ENCODE measurements at places on chromosomes 1 and 21.

DNA sequence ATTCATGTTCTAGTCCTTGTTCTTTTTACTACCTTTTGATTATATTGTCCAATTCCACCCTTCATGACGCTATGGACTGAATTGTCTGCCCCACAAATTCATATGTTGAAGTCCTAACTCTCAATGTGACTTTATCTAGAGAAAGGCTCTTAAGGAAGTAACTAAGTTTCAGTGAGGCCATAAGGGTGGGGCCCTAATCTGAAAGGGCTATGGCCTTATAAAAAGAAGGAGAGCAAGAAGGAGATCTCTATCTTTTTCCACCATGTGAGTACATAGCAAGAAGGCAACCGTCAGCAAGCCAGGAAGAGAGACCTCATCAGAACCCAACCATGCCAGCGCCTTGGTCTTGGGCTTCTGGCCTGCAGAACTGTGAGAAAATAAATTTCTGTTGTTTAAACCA, 95.9 kb downstream of the HIVEP3 start:
- no peak for DNase-seq

GRCh38 chr1:9078015-9078751, 8.7 kb upstream of the SLC2A5 start:
- no peak for DNase-seq

DNA sequence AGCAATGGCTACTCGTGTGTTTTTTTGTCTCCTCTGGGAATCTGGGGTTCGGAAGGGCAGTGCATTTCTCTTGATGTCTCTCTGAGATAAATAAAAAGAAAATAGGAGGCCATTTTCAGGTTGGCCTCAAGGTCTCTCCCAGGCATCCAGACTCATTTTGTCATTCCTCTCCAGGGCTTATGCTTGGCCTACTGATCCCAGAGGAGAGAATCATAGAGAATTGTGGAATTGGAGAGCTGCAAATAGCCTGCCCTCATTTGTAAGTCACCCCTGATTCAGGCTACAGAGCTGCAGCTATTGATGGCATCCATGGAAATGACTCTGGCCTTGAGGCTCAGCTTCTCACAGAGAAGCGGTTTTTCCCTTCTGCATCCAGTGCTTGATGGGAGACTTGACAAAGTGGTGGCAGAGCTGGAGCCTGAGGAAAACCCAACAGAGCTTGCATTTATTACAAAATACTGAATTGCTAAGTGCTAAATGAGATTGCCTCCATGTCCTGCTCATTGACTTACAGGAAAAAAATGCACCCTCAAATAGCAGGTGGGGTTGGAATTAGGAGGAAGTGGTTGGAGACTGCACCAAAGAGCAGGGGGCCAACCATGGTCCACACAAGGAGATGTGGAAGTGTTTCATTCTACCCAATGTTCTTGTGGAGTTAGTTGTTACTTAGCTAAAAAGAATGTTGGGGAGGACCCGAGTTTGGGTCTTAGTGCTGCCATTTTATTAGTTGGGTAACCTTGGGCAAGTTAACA, 140.4 kb downstream of the S1PR1 start:
- no peak for DNase-seq

- DNase-seq: no peak
Observed at GRCh38 chr1:175900171-175900570, 156.8 kb upstream of the TNR start.

DNA sequence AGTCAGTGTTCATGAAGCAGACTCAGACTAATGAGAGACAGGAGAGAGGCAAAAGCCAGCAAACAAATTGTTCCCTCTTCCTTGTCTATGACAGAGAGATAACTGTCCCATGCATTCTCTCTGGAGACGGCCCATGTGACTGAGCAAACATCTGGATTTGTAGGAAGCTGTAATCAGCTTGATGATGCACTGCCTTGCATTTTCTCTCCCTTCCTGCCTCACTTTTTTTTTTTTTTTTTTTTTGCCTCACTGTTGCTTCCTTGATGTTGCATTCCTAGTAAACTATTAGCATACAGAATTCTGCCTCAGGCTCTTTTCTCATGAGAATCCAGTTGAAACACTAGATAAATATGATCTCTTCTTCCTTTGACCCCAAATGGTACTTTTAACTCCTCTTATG, 134.5 kb downstream of the HHIPL2 start:
- DNase-seq: no peak

DNA sequence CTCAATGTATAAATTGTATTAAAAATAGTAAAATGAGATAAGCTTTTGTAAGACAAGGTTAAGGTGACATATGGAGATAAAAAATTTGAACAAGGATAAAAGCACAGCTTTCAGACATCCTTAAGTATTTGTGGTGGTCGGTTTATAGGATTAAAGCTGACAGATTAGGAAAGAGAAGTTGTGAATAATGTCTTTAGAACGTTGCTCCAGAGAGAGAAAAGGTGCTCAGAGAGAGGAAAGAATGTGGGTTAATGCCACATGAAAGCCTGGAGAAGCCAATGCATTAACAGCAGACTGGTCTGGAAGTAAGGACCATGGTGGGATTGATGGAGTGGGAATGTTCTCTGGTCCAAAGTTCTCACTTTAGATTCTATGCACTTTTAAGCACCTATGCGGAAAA, 44.8 kb downstream of the ATP6V1G3 start:
- no peak for DNase-seq

GRCh38 chr1:23751050-23751814, 8.0 kb downstream of the ELOA start:
- DNase-seq: no peak

GRCh38 chr21:22223385-22223784, 1225.2 kb downstream of the NCAM2 start:
- no peak for DNase-seq

DNA sequence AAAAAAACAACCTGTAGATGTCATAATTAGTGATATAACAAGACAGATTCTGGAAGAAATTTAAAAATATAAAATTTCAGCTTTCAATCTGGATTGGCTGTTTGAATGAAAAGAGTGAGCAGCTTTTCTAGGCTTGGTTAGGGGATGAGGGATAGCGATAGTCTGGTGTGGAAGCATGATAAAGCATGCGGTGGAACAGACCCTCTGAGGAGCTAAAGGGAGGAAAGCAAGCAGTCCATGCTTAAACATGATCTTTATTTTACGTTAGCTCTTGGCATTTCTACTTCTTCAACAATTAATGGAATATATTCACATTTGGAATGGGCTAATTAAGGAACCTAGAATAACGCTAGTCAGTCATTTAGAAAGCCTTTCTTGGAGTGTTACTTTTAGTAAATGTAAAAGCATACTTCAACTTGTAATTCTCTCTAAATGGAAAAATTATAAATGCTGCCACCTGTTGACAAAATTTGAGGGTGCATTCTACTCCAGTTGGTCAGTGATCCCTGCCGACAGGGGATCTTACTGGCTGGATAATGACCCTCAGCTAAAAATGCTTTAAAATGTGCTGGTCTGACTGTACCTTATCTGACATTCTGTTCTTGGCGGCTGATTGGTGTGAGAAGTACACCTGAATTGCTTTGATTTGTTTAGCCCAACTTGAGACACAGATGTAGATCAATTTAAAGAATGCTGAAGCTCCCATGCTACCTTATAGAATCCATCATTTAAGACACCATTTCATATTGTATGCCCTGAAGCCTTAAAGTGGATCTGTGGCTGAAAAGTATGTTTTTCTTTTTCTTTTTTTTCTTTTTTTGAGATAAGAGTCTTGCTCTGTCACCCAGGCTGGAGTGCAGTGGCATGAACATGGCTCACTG, 61.2 kb downstream of the AK4 start:
- peak; percentile 27 for DNase-seq

DNA sequence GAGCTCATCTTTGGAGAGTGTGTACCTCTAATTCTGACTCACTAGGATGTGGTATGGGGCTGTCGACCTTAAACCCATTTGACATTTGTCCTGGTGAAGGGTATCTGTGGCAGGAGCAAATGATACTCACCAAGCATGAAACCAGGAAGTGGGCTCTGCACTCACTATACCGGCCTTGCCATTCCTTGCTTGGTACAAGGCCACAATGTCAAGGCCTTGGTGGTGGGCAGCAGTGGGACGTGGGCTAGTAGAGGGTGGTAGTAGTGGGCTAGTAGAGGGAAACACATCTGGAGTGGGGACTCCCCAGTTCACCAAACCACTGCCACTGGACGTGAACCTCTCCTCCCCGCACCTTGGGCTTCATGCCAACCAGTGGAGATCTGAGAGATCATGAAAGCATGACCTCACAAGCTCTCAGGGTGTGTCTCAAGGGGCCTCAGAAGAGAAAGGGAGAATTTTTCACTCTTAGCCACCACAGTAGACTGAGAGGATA, 11.5 kb downstream of the TNFSF4 start:
- DNase-seq: no peak

- peak; percentile 95 for DNase-seq
Observed at GRCh38 chr21:44927587-44928461, 7.1 kb upstream of the ITGB2 start.

DNA sequence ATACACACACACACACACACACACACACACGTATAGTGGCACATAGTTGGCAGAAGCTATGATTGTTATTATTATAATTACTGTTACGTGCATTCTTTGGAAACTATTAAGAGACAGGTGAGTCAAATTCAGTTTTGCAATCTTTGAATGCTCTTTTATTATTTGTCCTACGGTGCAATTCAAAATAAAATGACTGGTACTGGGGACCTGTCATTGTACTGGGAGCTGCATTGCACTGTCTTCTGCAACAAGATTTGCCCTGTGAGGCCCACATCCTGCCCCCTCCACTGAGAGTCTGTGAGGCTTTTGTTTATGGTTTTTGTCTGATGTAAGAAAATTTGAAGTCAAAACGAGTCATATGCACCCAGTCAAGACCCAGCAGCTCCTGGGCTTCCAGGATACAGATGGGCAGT, 1.9 kb downstream of the LY9 start:
- peak; percentile 19 for DNase-seq

- DNase-seq: no peak
Observed at GRCh38 chr1:21451212-21451611, 11.3 kb downstream of the NBPF3 start.

DNA sequence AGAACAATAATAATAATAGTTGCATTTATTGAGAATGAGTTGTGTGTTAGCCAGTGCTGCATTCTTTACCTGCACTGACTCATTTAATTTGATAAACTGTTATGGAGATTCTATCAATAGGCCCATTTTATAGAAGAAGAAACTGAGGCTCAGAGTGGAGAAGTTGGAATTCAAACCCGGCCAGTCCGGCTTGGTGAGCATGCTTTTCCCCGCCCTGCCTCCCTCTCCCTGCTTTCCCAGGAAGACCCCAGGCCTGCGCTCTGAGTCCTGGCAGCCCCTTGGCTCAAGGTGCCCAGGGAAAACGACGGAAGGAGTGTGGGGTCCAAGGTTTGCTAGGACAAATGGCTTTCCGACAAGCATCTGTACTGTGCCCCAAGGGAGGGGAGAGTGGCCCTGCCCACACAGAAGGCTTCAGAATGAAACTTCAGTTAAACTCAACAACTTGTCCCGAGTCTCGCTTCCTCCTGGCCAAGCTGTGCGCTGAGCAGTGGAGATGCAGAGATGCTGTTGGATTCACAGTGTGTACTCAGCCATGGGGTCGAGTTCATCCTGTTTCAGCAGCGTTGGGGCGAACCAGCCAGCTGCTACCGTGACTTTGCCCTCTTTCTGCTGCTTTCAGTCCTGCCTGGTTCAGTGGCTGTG, 23.3 kb upstream of the PADI6 start:
- DNase-seq: no peak

DNA sequence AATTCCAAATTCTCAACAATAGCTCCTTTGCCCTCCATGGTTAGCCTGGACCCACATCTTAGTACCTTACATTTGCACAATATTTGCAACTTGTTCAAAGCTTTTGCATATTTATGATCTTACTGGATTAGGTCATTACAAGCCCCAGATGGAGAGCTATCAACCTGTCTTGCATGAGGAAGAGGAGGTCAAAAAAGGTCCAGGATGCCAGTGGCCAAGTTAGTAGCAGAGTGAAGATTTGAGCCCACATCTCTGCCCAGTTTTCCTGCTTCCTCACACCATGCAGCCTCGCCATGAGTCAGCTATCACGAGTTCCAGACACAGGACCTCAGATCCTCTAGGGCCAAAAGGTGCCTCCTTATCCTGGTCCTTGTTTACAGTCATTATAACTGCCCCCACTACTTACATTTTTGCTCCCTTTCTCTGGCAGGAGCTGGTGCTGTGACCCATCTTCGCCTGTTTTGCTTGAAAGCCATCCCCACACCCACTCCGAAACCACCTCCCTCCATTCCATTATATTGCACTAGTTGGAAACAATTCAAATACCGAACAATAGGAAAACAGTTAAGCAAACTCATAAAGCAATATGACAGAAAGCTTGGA, 5.0 kb upstream of the AHCYL1 start:
- no peak for DNase-seq

GRCh38 chr1:89762779-89763648, 57.8 kb upstream of the LRRC8D start:
- peak; percentile 88 for DNase-seq

DNA sequence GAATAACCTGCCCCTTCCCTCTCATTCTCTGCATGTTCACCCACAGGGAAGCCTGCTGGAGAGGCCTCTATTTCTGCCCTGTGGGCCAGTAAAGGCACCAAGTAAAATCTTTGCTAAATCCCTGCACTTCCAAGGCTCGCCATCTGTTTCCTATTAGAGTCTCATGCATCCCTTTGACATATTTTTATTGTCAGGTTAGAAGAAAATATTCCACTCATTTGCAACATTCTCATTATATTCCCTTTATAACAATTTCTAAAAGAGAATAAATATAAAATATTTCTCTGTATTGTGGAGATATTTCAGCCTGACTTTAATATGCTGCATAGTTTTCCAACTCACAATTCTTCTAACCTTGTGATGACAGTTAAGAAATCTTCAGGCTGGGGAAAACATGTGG, 340.4 kb upstream of the VAMP3 start:
- no peak for DNase-seq

DNA sequence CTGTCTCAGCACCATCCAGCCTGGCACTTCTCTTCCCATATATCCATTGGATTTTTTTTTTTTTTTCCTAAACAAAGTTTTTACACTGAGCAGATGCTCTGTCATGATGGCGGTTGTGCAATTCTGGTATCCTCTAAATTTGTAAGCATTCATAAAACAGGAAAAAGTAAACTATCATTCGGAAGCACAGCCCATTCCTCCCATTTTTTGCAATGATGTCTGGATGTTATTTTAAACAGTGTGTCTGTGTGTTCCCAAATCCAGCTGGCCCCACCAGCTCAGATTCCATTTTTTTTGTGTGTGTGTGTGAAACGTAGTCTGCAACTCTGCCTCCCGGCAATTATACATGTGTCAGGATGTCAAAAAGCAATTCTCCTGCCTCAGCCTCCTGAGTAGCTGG, 33.5 kb downstream of the PDPN start:
- no peak for DNase-seq

- peak; percentile 61 for DNase-seq
Observed at GRCh38 chr1:33633019-33633801, 160.8 kb downstream of the ZSCAN20 start.

DNA sequence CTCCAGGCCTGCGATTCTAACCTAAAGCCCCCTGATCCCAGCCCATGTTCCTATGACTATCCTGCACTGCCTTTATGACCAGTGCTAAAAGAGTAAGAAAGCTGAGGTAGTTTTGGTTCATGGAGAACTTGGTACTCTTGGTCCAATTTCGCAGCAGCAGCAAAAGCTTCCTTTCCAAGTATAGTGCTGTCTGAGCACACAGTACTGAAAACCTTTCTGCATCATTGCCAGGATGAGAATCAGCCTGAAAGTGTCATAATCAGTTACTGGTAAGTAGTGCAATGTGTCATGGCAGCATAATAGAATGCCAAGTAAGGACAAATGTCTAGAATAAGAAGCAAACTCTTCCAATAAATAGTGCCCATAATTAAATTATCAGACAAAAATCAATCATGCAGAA, 889.6 kb upstream of the ADGRL4 start:
- no peak for DNase-seq

GRCh38 chr1:117093870-117094621, 27.5 kb downstream of the TRIM45 start:
- DNase-seq: peak; percentile 46

Measured in CD4-positive, CD25-positive, alpha-beta regulatory T cell (primary cell).